CD4-positive, alpha-beta T cell treated with Interleukin-6 at 100 ng/mL for 8 hours (primary cell): ENCODE measurements at places on chromosomes 11 and 22.

DNA sequence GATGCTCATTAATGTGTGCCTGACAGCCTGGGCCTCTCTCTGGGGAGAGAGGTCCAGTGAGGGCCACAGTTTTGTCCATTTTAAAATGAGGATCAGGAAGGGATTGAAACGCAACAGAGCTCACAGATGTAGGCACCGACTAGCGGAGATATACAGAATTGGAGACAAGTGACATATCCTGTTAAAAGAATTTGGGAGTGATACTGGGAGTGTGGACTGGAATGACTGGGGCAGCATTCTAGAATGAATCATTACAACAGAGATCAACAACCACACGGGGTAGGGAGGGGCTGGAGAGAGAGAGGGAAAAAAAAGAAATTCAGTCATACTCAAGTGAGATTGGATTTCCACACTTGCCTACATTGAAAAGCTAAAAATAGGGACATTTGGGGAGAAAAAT, 2.5 kb upstream of the NCAM1 start:
- DNase-seq, result no peak

GRCh38 chr22:41368543-41369423, 13.0 kb upstream of the TEF start:
- no peak for DNase-seq

DNA sequence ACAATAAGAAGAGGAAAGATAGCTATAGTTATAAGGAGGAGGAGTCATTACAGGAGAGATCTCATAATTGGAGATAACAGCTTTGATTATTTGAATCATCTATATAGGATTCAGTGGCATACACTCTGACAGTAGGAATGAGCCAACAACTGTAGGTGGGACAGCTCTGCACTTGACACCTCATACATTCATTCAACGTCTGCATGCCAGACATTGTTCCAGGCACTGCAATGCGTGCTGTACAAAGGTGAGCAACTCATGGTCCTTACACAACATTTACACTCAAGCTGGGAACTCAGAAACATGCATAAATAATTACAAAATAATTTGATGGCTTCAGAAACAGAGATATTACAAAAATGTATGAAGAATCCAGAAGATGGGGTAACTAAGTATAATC, 154.3 kb downstream of the MSANTD4 start:
- DNase-seq, result no peak

GRCh38 chr11:60914633-60915247, 782 bp downstream of the TMEM109 start:
- DNase-seq, result no peak

GRCh38 chr11:123304828-123305466, 109.9 kb upstream of the CLMP start:
- DNase-seq, result no peak

DNA sequence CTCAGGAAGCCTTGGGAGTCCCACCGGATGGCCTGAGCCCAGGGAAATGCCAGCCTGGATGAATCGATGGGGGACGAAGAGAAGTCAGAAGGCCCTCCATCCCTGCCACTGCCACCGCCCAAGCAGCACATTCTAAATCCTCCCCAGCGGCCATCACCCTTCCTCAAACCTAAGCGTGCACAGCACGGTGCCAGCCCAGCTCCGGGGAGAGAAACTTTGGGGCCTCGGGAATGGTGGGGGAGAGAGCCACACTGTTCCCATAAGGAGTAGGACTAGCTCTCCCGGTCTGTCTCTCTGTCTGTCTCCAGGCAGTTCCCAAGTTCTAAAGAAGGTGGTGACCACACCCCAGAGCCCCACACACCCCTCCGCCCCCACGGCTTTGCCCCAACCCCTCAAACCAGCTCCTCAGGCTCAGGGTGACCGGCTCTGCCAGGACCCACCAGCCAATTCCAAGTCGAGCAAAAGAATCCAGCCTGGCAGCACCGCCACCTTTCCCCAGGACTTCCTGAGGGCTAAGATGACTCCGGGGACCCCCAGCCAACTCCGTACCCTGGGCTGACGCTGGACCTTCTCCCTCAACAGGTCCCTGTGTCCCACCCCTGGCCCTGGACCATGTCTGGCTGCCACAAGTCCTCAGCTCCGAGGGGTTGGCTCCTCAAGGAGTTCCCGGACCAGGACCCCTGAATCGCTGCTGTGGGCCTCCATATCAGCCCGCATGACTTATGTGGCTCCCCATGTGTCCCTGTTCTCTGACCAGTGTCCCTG, 2.7 kb downstream of the AHNAK start:
- no peak for DNase-seq

GRCh38 chr11:44005956-44006355, 41.8 kb upstream of the ACCSL start:
- no peak for DNase-seq

DNA sequence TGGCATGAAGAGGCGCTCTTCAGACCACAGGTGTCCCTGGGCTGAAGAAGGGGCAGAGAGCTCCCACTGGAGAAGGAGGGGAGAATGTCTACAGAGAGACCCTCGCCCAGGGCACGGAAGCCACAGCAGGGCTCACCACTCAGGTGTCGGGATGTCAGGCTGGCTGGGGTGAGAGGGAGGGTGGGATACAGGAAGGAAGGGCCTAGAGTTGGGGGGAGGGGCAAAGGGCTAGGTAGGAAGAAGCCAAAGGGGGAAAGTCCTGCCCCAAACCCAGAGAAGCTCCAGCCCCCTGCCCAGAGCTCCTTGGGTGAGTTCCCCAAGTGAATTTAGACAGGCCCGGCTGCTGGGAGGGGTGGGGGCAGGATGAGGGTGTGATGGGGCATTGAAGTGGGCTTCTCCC, 232.0 kb downstream of the CEP164 start:
- no peak for DNase-seq

DNA sequence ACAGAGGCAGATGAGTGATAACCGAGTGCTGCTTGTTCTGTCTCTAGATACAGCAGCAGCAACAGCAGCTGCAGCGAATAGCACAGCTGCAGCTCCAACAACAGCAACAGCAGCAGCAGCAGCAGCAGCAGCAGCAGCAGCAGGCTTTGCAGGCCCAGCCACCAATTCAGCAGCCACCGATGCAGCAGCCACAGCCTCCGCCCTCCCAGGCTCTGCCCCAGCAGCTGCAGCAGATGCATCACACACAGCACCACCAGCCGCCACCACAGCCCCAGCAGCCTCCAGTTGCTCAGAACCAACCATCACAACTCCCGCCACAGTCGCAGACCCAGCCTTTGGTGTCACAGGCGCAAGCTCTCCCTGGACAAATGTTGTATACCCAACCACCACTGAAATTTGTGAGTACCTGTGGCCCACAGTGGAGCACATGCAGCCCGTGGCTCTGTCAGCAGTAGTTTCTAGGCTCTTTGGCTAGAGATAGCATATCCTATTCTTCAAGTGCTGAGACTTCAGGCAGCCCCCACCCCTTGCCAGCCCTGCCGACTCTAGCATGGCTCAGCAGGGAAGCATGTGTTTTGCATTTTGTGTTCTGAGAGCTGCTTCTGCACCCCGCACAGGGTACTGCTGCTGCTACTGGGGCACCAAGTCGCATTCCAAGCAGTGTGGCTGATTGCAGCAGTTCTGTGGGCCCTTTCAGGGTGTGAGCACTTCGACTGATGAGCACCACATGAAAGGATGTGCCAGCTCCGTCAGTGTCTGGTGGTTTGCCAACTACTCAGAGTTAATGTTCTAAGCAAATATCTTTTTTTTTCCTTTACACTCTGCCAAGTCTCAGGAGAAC, 59.2 kb downstream of the MED15 start:
- peak; percentile 88 for DNase-seq

DNA sequence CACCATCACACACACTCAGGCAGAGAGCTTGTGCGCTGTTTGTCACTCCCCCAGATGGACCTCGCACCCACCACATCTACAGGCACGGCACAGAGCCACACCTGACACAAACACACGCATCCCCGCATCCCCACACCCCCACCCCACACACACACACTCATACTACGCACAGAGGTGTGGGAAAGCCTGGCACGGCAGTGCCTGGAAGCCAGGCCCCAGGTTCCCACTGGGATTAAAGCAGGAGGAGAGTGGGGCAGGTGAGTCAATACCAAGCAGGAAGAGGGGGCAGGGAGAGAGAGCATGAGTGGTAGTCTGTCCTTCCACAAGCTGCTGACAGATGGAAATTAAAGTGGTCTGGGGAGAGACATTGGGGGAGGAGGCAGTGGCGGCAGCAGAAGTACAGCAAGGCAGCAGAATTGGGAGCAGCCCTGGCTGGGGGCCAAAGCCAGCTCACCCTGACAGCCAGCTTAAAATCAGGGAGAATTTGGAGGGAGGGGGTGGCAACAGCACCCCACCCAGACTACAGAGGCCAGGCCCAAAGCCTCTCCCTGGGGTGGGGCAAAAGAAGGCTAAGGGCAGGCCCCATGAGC, 20.7 kb downstream of the TNKS1BP1 start:
- DNase-seq, result no peak
